ENCODE measurements at places on chromosomes 6 and 20.

DNA sequence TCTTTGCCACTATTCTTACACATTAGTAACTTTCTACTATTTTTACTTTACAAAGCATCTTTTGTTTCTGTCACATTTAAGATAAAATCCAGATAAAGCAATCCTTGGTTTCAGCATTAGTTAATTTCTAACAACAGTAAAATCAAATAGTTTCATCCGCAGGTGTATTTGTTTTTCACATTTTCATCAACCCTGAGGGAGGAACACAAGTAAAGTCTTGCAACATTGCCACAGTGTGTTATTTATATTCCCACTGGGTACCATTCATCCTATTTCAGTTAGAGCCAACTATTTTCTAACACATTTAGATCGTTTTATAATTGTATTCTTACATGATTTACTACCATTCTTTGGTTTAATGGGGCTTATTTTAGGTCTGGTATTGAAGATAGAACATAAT lies 908.7 kb upstream of the CITED2 start:
- DNase-seq: no peak

- no peak for DNase-seq
Measured at GRCh38 chr6:86775893-86776292, 161.4 kb upstream of the HTR1E start.

DNA sequence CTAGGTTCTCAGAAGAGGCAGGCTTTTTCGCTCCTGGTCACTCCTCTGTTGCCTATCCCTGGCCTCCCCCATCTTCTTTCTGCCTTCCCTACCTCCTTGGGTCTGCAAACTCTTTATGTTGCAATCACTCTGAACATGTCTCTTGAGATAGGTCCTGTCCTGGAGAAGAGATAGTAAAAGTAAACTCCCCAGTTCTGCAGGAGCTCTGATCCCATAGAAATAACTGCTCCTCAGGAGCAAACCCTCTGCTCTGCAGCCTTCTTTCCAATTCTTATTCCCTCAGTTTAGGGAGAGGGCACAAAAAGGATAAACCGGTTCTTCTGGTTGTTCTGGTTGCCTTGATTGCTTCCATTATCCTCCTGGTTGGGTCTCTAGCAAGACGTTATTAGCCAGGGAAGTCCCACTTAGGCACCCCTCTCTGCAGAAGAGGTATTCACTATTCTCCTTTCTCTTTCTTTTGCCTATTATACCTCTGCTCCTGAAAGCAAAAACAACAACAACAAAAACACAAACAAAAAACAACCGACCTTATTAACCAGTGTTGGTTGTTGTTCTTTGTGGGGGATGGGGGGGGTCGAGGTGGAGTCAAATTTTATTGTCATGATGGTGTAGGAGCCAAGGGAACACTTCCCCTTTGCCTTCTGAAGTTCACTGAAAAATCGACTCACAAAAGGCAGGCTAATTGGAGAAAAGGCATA lies 973 bp downstream of the TRIM38 start:
- DNase-seq: peak; percentile 91

DNA sequence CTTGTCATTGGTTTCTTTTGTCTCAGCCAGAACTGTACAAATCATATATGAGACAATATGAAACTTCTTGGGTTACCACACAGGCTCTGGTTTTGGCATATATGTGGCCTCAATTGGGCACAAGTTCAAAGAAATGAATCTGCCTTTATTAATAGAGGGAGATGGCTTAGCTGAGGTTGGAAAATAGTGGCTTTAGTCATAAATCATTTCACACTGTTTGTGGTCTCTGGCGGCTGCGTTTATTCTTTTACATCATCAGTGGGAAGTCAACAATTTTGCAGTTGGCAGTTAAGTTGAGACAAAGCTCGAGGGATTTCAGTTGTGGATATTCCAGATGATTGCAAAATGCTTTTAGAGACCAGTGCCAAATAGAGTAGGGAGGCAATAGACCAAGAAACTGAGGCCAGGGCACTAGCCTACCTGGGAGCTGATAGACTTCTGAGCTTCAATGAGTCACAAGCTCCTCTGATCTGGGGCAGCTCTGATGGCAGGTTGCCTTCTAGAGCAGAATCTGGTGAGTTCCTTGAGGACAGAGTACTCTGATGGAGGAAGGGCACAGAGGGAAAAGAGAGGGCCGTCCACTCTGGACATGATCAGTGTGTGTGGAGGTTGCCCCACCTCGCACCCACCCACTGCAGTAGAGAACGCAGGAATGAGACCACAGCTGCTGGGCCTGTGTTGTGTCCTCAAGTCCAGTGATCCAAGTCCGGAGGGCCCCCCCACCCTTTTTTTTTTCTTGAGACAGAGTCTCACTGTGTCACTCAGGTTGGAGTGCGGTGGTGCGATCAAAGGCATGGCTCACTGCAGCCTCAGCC lies 73.5 kb downstream of the ARMC2 start:
- DNase-seq: no peak

DNA sequence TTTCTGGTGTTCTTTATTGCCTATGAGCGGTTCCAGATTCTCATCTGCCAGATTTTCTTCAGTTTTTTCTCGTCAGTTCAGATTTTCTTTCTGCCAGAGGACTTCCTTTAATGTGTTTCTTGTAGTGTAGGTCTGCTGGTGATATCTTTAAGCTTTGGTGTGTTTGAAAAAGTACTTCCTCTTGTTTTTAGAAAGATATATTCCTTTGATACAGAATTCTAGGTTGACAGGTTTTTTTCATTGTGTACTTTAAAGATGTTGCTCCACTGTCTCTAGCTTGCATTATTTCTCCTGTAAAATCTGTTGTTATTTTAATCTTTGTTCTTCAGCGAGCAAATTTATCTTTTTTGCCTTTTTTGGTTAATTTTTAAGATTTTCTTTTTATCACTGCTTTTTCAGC lies 36.9 kb downstream of the ASXL1 start:
- DNase-seq: no peak

- DNase-seq: no peak
Measured at GRCh38 chr20:35467339-35468224, 12.2 kb downstream of the CEP250 start.

GRCh38 chr6:111585974-111586315 lies 19.7 kb downstream of the TRAF3IP2 start:
- no peak for DNase-seq

DNA sequence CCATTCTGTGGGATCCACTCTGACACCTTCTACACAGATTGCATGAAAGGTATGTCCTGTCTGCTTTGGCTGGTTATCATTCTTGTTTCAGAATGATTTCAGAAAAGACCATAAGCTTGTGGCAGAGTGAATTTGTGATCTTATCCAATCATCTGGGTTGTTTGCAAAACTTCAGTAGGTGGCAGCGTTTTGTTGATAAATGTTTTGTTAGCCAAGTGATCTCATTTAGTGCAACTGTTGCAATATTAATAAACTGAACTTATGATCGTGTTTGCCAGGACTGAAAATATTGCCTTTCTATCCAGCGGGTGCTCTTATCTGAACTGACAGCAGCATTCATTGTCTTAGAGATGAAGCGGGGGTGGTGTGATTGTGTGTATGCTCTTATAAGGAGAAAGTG lies 613.2 kb upstream of the NOX3 start:
- DNase-seq: no peak

- no peak for DNase-seq
Measured at GRCh38 chr6:5213836-5214235, 46.9 kb downstream of the LYRM4 start.

DNA sequence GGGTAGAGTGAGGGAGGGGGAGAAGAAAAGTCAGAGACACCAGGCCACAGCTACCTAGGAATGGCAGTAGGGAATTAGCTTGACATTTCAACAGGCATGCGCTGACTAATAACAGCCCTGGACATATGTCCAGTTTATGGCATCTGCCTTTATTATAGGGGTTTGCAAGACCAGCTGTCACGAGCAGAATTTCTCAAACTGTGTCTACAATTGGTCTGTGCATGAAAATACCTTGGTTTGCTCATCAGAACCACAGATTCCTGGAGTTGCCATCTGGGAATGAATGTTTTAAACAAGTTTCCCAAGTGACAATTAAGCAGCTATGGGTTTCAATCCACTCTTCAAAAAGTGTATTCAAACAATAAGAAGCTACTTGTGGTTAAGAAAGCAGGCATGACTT lies 110.3 kb upstream of the ENPP5 start:
- no peak for DNase-seq

DNA sequence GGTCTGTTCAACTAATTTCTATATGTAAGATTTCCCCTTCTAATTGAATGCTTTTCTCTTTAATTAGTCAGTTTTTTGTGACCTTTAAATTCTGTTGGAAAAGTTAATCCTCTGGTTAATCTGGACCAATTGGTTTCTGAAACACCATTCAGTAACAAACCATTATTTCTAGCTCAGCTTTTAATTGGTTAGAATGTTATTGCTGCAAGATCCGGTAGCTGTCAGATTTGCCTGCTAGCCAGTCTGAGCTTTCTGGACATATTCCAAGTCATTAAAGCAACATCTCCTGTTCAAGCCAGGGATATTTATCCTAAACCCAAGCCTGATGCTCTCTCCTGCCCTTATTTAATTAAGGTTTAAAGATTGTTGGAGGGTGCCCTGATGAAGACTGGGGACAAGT lies 55.1 kb upstream of the FBXL4 start:
- no peak for DNase-seq

DNA sequence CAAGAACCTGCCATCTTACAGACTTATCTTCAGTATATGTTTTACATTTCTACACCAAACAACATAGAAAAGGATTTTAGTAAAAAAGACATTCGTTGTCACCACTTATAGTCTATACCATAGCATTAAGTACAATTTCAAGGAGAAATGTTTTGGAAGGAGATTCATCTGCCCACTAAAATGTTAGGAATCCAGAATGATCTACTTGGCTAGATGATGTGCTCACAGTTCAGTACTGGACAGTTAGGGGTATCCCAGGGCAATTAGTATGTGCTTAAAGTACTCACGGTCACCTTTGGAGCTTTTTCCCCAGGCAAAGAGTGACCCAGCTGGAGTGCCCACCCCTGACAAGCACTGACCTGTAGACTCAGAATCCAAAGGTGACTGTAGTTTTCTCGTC lies 222.9 kb downstream of the SLC24A3 start:
- no peak for DNase-seq

DNA sequence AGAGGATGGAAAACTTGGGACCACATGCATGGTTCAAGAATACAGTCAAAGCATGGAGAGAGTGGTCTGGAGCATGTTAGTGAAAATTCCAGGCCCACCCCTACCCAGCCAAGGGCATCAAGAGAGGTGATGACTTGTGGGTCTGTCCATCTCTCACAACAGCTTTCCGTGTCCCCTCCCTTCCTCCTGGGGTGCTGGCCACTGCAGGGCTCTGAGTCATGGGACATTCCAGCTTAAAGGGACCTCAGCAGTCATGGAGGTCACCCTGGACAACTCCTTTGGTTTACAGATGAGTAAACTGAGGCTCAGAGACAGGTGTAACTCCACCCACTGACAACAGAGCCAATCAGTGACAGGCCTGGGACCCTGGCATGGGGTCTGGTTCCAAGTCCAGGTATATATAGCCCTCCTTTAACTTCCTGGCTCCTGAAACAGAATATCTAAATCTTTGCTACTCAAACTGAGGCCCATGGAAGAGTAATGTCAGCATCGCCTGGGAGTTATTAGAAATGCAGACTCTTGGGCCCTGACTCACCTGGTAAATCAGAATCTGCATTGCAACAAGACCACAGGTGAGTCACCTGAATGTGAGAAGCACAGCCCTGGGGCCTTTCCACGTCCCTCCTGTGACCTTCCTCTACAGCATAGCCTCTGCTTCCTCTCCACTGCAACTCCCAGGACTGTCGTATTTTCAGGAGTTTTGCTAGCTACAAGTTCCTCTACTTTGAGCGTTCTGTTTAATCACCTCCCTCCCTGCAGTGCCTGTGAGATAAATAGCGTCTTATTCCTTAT lies 170.2 kb downstream of the ZDHHC14 start:
- no peak for DNase-seq

GRCh38 chr20:2163757-2164156 lies 62.1 kb downstream of the STK35 start:
- DNase-seq: no peak

DNA sequence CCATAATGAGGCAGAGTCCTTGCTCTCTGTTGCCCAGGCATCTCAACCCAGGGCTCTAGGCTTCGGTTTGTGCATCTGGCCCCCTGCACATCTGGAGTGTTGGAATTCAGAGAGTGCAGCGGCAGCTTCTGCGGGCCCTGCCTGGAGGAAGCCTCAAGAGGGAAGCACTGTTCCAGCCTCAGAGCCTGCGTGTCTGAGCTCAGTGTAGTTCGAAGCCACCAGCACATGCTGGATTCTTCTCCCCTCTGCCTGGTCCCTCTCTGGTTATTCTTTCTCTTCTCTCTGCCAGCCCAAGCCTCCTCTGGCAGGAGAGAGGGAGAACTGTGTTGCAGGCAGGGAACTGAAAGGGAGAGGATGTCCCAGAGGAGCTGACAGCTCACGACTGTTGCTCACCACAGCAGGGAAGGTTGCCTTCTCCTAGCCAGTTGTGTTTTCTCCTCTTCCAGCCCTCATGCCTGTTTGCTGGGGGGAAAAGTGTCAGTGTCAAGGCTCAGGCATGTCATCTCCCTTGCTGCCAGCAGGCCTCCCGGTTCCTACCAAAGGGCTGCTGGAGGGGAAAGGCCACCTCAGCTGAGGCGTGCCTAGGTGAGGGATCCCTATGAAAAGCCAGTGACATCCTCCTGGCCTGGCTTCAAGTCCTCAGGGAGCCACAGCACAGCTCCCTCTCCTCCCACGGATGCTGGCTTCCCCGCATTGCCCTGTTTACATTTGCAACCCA lies 126.0 kb upstream of the LRFN2 start:
- DNase-seq: peak; percentile 22

DNA sequence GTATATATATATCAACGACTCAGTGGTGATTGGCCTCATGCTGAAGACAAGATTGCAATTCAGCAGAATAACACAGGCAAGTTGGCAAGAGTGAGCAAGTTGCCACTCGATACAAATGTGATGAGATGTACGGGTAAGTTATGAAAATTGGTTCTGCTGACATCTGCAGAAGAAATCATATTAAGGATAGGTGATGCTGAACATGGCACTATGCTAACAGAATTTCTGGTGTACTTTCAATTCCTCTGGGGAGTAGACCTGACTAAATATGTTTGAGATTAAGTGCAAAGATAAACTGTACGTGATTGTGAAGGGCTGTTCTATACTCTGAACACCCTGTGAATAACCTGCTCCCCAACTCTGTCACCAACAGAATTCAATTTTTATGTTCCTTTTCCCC lies 758.2 kb downstream of the TBC1D32 start:
- no peak for DNase-seq

DNA sequence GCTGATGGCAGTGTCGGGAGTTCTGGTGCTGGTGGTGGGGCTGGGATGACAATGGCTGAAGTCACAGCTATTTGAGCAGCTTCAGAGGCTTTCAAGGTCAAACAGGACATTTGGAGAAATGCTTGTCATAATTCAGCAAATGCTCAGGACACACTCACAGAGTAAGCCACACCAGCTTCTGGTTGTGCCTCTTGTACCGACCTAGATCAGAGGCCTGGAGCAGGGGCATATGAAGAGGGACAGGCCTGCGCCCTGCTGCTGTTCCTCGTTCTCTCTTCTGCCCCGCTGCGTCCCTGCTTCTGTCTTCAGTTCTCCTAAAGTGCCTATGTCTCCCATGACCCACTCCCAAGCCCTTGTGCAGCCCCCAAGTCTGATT lies 893 bp upstream of the PGC start:
- DNase-seq: no peak

- no peak for DNase-seq
Measured at GRCh38 chr6:17703256-17703694, 3.5 kb downstream of the NUP153 start.

GRCh38 chr20:51326201-51326819 lies 216.2 kb downstream of the NFATC2 start:
- DNase-seq: no peak

- DNase-seq: no peak
Measured at GRCh38 chr20:58921564-58921963, 59.5 kb upstream of the NELFCD start.

GRCh38 chr6:150967381-150967780 lies 101.9 kb downstream of the MTHFD1L start:
- no peak for DNase-seq
